ENCODE measurements at places on chromosomes 5 and 9.

DNA sequence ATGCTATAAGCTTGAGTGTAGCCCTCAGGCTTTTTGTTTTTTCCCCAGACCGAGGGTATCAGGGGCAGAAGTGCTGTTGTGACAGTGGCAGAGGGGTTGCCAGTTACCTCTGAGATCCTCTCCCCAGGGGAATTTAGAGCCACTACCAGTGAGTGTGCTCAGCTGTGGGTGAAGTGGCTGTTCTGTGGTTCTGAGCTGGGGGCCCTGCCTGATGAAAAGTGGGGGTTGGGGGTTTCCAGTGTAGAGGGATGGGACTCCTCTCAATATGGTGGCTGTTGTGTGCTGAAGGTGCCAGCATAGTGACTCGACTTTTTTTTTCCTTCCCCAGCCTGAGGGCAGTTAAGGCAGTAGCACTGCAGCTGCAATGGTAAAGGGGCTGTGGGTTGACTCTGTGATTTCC, 506.7 kb downstream of the TMEM232 start:
- no peak for DNase-seq

- no peak for DNase-seq
Measured at GRCh38 chr5:178341091-178341850, 108.7 kb upstream of the PHYKPL start.

- DNase-seq: no peak
Measured at GRCh38 chr5:168613996-168614395, 34.8 kb upstream of the PANK3 start.

GRCh38 chr9:104868687-104869404, 59.1 kb downstream of the ABCA1 start:
- DNase-seq: peak; percentile 80

DNA sequence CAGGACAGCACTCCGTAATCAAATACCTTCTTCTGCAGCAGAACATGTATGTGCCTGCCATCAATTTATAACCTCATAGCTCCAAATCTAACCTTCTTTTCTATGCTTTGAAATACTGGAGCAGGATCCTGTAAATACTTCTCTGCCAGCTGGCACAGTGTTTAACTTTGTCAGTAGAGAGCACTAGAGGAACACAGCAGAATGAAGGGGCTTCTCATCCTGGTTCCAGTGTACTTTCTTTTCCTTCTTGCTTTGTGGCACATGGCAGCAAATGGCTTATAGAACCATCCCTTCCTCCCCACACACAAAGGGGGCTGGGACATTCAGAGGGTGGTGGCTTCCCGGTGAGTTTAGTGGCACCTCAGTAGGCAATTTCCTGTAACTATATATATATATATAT, 3.8 kb upstream of the FBXW11 start:
- DNase-seq: no peak

DNA sequence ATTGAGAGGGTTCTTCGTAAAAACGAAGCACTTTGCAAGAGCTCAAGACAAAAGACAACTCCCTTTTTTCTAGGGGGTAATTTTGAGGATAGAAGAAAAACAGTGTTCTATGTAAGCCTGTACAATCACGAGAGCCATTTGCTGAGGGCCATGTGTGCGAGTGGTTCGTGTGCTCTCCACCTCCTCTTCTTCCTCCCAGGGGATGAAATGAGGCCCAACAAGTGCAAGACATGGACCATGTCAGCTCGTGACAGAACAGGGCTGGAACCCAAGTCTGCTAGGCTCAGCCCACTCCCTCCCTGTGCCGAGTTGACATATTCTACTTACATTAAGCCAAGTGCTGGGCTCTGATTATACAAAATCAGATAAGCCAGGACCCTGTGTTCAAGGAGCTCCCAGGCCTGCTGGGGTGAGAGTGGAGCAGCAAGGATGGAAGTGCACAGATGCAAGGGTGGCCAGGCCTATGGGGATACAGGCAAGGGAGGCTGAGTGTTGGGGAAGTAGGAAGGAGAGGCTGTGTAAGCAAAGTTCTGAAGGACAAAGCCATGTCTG, 97.9 kb upstream of the MSX2 start:
- DNase-seq: peak; percentile 36

DNA sequence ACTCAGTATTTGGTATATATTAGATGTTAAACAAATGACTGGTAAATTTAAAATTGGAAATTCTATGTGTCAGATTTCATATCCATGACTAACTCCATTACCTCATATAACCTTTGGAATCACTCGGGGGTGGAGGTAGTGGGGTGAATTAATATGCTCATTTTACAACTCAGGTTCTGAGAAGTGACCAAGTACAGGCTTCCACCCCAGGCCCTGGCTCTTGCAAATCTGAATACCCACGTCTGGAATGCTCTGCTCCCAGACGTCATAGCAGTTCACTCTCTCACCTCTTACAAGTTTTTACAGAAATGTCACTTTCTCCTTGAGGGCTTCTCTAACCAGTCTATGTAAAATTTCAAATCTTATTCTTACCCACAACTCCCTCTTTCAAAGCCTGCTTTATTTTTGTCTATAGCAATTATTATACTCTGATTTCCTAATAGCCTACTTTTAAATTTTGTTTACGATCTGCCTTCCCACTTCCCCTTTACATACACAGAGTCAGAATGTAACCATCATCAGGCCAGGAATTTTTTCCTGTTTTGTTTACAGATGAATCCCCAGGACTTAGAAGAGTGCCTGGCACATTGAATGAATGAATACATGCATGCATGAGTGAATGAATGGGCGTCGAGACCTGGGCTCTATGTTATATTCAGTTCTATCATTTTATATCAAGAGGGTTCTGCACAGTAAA, 134.1 kb upstream of the IFNE start:
- DNase-seq: no peak

- DNase-seq: no peak
Measured at GRCh38 chr5:87746891-87747377, 334.2 kb upstream of the CCNH start.

DNA sequence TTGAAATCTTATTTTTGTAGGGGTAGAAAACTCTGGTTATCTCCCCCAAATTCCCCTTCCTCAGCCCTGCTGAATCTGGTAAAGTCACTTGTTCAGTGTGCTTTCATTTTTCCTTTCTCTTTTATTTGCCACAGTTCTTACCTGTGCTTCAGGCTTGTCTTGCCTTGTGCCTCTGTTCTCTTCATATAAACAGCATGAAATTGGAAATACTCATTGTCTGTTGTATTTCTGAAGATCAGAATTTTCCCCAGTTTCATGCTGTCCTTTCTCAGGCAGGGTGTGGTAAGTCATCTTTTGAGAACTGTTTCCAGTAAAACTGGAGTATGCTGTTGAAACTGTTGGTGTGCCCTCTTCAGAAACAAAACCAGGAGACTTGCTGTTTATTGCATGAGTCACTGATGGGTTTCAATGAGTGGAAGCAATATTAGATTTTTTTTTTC, 7.0 kb downstream of the PAM start:
- DNase-seq: no peak

- DNase-seq: no peak
Measured at GRCh38 chr5:113145757-113146387, 169.3 kb downstream of the DCP2 start.

GRCh38 chr5:78597068-78597973, 51.3 kb downstream of the LHFPL2 start:
- DNase-seq: no peak

DNA sequence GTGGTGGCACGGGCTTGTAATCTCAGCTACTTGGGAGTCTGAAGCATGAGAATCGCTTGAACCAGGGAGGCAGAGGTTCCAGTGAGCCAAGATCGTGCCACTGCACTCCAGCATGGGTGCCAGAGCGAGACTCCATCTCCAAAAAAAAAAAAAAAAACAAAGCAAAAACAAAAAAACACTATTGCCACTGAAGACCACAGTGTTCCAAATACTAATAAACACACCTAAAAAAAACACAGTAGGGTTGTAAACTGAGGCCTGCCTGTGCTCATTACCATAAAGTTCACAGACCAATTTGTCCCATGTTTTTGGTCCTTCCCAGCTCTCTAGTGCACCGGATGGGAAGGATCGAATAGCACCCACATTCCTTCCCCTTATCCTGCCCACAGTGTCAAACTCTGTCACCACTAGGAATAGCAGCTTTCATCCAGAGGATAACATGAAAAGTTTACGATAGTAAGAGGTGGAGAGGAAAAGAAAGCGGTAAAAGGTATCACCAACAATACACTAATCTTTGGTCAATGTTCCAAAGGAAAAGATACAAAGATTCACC, 49.2 kb downstream of the MYO10 start:
- no peak for DNase-seq

DNA sequence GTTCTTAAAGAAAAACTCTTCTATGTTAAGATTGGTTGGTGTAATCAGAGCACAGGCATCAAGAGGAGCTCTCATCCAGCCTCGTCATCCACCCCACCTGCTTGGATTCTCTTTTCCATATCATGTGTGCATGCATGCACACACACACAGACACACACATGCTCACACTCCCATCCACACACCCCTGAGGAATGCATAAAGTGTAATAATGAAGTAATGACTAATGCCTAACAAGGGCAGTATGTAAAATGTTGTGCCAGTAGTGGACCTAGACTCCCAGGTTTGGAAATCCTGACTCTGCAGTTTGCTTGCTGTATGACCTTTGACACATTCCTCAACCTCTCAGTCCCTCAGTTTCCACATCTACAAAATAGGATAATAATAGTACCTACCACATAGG, 280.0 kb upstream of the ANKRD55 start:
- no peak for DNase-seq

DNA sequence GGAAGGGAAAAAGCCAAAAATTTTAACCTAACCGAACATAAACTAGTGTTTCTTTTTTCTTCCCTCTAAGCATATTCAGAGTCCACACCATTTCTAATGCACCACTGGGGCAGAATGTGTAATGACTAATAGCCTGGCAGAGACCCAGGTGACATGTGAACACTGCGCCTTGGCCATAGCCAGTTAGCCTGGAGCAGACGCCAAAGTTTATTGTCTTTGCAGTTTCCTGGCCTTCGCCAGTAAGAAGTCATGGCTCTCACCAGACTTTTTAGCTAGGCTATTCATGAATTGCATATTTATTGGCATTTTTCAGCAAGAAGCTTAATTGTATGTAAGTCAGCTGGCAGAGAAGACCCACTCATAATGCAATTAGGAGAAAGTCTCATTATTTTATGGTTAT, 182.8 kb upstream of the SLC27A6 start:
- no peak for DNase-seq

DNA sequence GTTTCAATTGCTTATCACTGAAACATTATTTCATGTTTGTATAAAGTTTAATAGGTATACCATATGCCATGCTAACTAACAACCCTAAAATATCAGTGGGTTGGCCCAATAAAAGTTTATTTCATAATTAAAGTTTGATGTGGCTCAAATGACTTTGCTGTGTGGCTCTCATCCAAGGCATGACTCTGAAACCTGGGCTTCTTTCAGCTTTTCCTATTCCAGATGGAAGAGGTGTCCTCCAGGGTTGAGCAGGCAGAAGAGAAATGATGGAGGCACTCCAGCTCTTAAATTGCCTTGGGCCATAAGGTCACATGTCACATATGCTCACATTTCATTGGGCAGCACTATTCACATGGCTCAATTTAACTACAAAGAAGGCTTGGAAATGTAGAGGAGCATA, 101.9 kb downstream of the MACIR start:
- no peak for DNase-seq

GRCh38 chr5:36613771-36614656, 7.6 kb downstream of the SLC1A3 start:
- DNase-seq: no peak

GRCh38 chr9:130933114-130934046, 5.7 kb downstream of the FIBCD1 start:
- DNase-seq: no peak

Measured in endodermal cell (in vitro differentiated cells).